ENCODE measurements at places on chromosomes 4 and X.

- DNase-seq = no peak
Measured at GRCh38 chrX:70504772-70505450, 60.3 kb downstream of the DLG3 start.

- no peak for DNase-seq
Measured at GRCh38 chr4:4417886-4418285, 31.0 kb downstream of the NSG1 start.

DNA sequence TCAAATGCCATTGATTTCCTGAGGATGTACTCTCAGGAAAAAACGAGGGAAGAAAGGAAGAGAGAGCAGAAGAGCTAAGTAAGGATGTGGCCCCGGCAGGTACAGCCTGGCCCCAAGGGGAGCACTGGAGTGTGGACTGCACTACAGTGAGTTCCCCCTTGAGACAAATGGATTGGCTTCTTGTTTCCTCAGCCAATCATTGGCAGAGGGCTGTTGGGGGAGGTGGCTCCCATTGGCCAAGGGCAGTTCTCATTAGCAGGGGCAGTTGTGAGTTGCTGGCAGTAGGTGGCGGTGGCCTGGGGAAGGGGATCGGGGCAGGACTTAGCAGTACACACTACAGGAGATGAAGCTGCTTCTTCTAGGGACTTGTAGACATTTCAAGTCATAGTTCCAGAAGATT lies 24.1 kb upstream of the OCIAD2 start:
- DNase-seq = no peak

GRCh38 chr4:148448141-148448540 lies 5.9 kb upstream of the NR3C2 start:
- DNase-seq = no peak

- DNase-seq = no peak
Measured at GRCh38 chr4:173442223-173442932, 43.5 kb upstream of the SCRG1 start.

- DNase-seq = no peak
Measured at GRCh38 chr4:26310264-26310663, 10.6 kb upstream of the RBPJ start.

GRCh38 chrX:5852941-5853340 lies 375.7 kb downstream of the NLGN4X start:
- DNase-seq = no peak

- DNase-seq = no peak
Measured at GRCh38 chr4:84582988-84583875, at the start of gene CDS1. TSS of gene CDS1 (plus strand) at chr4:84583127. CDS start at chr4:84583402, 275 bp downstream.

GRCh38 chr4:186161138-186161537 lies 30.2 kb upstream of the CYP4V2 start:
- no peak for DNase-seq

DNA sequence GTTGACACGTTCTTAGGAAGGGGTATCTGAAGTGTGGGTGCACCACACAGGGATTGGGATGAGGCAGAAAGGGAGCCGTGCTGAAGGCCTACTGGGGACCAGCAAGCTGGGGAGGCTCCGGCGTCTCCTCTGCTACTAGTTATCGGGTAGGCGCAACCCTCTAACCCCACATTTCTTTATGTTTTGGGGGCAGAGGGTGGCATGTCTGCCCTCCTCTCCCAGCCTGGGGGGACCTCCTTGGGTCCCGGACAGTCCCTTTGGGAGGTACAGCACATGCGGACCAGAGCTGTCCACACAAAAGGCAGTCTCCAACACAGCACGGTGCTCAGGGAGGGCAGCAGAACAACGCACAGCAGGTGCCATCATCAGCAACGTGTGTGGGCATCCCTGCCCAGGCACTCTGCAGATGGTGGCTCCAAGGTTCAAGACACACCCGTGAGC lies 33.2 kb downstream of the WDR1 start:
- no peak for DNase-seq

DNA sequence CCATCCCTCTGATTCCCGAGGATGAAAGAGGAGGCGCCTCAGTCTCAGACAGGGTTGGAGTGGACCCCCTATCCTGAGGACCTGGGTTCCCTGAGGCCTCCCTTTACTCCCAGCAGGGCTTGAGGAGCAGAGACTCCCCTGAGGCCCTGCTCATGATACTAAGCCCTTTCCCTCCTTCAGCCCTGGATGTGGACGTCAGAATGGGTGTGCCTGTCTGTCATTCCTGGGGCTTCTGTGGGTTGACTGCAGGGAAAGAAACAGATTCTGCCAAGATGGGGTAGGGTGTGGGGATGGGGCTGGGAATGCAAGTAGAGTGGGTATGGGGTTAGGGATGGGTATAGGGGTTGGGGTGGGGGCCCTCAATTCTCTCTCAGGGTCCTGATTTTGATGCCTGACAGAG lies 21.1 kb downstream of the MAGEA10 start:
- no peak for DNase-seq

GRCh38 chr4:1448589-1449420 lies 42.6 kb upstream of the NKX1-1 start:
- no peak for DNase-seq

- no peak for DNase-seq
Measured at GRCh38 chr4:162793571-162793970, 373.1 kb downstream of the NAF1 start.

DNA sequence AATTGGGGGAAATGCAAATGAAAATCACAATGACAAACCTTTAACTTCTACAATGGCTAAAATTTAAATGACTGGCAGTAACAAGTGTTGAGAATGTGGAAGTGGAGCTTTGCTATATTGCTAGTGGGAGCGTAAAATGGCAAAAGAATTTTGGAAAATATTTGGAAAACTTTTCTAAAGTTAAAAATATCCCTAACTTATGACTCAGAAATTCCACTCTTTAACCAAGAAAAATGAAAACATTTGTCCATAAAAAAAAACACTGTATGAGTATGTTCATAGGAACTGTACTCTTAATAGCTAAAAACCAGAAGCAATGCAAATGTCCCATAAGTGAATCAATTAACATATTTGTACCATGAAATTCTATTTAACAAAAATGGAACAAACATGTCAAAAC lies 3.6 kb downstream of the TBCK start:
- DNase-seq = no peak

GRCh38 chr4:105544520-105545286 lies 7.7 kb upstream of the ARHGEF38 start:
- DNase-seq = no peak

DNA sequence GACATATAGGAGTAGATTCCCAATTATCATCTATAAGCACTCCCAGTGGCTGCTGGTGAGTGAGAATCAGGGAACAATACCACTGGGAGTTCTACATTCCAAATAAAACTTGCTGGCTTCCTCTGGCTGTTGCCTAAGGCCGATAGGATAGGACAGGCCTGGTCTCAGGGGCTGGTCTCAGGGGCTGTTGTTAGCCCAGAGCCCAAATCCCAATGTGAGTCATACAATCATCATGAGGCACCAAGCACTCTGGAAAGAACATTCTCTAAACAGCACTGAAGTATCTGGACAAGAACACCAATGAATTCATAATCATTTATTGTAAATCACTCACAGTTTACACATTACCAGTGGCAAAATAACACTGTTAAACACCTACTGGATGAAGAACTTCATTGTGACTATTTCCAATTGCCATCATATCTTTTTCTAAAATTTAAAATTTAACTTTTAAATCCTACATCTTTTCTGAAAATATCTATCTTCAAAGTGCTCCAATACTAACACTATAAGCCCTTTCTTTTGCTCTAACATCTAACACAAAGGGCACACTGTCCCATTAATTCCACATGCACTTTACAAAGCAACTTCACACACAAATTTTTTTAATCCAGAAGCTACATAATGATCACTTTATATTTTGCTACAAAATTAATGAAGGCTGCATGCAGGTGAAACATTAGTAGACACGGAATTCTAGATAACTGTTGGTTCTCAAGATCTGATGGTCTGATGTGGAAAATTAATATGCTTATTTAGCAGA lies 67.6 kb upstream of the TMEM150C start:
- no peak for DNase-seq

DNA sequence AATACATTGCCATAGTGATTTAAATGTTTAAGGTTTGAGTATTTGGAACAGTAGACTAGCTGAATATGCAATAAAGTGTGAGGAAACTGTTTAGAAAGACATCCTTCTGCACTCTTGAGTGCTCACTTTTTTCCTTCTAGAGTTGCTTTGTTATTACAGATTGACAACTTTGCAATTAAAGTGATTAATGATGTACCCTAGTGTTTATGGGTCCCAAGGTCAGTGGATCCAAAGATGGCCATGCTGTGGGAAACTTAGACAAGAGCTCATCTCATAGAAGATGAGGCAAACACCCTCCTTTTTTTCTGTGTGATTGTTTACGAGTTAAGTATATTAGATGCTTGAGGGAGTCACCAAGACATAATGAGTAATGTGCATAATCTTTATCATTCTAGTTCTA lies 118.8 kb downstream of the PDLIM5 start:
- no peak for DNase-seq

DNA sequence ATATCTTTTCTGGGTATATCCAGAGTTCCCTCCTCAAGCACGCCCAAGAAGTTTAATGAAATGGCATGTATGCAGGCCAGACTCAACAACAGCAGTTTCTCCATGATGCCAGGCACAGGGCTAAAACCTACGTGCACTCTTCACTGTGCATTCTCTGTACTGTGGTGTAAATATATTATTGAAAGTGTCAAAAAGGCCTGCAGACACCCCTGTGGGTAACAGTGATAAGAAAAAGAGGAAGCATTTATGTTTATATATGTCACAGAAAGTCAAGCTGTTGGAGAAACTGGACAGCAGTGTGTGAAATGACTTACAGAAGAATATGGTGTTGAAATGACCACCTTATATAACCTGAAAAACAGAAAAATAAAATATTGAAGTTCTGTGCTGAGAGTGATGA lies 29.6 kb upstream of the DCAF8L1 start:
- DNase-seq = no peak

- DNase-seq = no peak
Measured at GRCh38 chr4:109818268-109818667, 2.7 kb downstream of the GAR1 start.

GRCh38 chr4:172619218-172619617 lies 549.4 kb upstream of the GALNT7 start:
- no peak for DNase-seq

DNA sequence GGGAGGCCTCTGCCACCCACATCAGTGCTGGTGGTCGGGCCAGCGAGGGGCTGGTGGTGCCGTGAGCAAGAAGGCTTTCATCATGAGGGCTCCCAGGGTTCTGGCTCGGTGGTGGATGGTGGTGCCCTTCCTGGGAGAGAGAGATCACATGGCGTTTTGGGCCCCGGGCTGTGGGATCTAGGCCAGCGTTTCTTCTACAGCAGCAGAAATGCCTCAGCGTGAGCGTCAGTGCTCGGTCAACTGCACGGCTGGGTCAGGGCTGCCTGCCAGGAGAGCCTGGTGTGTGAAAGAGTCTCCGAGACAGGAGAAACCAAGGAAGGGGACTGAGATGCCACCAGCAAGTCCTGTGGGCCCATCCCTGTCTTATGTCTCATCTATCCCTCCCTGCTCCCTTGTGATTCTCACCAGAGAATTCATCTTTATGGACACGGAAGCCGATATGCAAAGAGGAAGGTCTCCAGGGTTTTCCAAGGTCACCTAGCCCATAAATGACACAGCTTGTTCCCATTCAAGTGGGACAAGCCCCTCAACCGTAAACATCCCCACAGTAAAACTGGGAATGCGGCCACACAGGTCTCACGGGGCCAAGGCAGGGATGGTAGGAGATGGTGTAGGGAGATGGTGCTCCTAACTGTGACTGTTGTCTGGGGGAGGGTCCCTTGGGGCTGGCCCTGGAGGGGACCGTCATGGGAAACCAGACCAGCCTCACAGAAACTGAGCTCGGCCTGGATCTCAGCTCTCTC lies 99.2 kb downstream of the SORCS2 start:
- no peak for DNase-seq

DNA sequence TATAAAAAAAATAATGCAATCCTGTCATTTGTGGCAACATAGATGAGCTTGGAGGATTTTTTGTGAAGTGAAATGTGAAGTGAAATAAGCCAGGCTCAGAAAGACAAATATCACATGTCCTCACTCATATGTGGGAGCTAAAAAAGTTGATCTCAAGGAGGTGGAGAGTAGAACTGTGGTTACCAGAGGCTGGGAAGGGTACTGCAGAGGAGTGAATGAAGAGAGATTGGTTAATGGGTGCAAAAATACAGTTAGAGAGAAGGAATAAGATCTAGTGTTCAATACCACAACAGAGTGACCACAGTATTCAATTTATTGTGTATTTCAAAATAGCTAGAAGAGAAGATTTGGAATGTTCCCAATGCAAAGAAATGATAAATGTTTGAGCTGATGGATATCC lies 13.4 kb upstream of the ZCCHC18 start:
- no peak for DNase-seq

DNA sequence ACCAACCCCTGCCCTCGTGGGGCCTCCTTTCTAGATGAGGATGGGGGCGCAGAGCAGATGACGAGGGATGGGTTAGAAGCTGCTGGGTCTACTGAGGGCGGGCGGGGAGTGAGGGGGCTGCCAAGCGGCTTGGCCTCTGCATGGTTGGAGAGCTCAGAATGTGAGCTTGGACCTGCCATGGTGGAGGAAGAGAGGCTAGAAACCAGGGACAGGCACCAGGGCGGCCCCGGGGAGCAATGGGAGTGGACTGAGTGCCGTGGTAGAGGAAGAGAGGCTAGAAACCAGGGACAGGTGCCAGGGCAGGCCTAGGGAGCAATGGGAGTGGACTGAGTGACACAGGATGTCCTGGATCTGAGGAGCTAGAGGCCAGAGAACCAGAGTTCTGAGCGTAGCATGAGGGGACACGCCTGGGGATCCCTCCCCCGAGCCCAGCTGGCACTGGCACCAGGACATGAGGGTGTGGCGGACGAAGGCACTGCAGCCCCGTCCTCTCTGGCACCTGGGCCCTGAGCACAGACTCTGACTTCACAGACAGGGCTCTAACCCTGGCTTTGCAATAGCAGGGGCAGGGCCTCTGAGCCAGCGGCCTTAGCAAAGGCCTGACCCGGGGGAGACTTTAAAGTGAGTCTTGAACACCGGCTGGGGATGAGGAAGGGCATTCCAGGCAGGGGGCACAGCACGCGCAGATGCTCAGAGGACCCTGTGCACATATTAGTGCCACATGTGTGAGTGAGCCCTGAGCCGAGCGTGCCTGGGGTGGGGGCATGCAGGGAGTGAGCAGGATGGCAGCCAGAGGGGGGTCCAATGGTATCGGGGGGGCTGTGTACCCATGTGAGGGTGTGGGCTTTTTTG lies 214.0 kb upstream of the PSAPL1 start:
- no peak for DNase-seq

- DNase-seq = no peak
Measured at GRCh38 chr4:122614621-122615020, 6.2 kb downstream of the IL21 start.

- no peak for DNase-seq
Measured at GRCh38 chr4:190018201-190018920, 8.7 kb downstream of the FRG2 start.

Measured in keratinocyte (primary cell).